ENCODE measurements at places on chromosomes 1 and 21.

DNA sequence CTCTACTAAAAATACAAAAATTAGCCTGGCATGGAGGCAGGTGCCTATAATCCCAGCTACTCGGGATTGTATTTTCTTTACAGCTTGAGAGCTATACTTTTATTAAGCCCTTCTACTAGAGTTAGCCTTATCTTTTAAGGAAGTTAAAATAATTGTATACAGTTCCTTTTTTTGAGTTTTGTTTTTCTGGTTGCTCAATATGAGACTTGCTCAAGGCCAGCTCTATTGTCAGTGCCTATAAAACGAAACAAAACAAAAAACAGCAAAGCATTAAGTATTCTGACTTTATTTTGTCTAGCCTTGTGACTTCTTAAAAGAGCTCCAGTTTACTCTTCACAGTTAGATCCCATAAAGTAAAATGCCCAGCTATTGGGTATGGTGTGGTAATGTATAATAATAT, 17.2 kb downstream of the PKN2 start:
- DNase-seq = no peak

DNA sequence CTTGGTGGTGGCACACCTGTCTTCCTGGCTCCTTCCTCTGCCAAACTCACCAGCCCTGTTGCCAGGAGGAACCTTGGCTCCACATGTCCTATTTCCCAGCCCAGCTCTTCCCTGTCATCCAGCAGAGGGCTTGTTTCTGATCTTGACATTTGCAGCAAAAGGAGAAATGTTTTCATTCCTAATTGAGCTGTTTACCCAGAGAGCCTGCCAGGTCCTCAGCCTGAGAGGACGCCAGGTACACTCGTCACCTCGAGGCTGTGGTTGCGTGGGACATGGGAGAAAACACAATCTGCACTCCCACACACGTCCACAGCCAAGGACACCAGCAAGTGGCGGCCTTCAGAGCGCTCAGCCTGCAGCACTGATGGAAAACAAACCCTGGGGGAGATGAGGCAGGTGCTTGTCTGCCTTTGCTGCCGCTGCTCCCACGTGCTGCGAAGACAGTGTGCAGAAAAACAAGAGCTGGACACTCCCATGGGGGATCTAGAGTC, 132.8 kb upstream of the CD34 start:
- DNase-seq = no peak

DNA sequence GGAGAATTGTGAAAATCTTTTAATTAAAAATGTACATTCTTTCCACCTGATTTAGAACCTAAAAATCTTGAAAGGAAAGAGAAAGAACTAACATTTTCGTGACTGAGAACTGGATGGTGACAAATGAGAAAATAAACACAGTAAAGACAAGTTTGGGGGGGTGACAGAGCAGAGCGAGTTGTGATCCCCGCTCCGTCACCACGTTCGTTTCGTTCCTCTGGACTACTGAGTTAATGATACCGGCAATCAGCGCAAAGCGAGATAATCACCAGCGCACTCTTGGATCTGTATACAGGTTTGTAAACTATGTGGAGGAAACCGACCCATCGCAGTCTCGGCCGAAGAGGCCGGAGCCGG, 31.2 kb upstream of the CFAP126 start:
- DNase-seq = no peak

DNA sequence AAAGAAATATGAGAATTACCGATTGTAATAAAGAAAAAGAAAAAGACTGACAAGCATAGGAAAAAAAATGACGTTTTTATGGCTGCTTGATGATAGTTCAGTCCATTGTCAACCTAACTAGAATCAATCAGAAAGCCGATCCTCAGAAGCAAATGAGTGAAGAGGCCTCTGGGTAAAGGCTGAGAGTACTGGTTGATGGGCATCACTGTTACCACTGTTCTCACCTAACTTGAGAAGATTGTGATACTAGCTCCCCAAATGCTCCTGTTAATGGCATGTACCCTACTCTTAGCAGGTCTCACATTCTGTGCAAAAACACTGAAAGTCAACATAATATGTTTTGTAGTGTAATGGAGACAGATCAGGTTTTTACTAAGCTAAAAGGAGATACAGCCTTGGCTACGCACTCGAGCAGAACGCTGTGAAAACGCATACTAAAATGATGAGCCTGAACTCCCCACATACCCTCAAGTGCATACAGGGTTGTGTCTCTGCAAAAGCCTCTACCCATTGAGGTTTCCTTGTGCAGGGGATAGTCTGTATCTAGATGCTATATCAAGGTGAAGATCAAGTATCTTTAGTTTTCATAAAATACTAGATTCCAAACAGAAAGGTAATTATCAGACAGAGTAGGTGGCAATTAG, 554.6 kb downstream of the SMYD3 start:
- DNase-seq = no peak

Data from stimulated activated naive CD4-positive, alpha-beta T cell (primary cell).